ENCODE measurements at places on chromosomes 4 and X. TPM values are rescaled to one million over a fixed set of nuclear protein-coding genes. Genes with fewer than 3 reads are reported as not detected.

DNA sequence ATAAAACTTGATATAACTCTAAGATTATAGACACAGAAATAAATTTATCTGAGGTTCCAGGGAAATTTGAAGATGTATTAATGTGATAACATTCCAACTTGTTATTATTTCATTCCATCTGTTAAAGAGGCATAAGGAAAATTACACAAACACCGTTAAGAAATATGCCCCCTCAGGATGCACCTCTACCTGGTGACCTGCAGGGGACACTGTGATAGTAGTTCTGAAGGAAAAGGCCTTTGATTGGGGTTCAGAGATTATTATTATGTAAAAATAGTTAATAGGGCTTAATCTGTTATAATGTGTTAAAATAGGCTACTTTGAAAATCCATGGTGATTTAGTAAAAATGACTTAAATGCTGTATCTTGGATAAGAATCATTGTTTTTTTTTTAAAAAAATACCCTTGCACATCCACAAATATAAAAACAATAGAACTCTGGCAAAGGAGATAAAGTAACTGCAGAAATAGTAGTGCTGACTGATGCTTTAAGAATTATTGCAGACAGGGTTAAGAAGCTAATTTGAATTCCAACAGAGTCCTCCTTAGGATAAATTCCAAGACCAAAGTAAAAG lies 6.1 kb upstream of the ABRAXAS1 start:
- no peak for DNase-seq
- H3K27me3 ChIP-seq = no peaks in the 10 kb centered on the region
- no peak overlapping the region for H3K4me3 ChIP-seq
- H3K4me1 ChIP-seq = no peaks in the 10 kb centered on the region
- no peak overlapping the region for H3K27ac ChIP-seq

GRCh38 chrX:45716750-45717149 lies 516.1 kb upstream of the DIPK2B start:
- no peaks in the 10 kb centered on the region for H3K36me3 ChIP-seq
- no peak overlapping the region for H3K4me3 ChIP-seq
- H3K27ac ChIP-seq = no peak overlapping the region
- H3K4me1 ChIP-seq = no peaks in the 10 kb centered on the region
- H3K27me3 ChIP-seq = no peaks in the 10 kb centered on the region

The CSTF2 gene
- 9.4 TPM for polyA plus RNA-seq

- H3K27me3 ChIP-seq = no peaks in the 10 kb centered on the region
- no peaks in the 10 kb centered on the region for H3K36me3 ChIP-seq
- H3K4me3 ChIP-seq = no peak overlapping the region
- H3K4me1 ChIP-seq = no peaks in the 10 kb centered on the region
- H3K27ac ChIP-seq = no peak overlapping the region
Observed at GRCh38 chr4:123233136-123233768, 163.3 kb upstream of the SPRY1 start.

The GCNA gene
- polyA plus RNA-seq = 0.08 TPM

- H3K4me1 ChIP-seq = no peaks in the 10 kb centered on the region
- H3K27me3 ChIP-seq = no peaks in the 10 kb centered on the region
- H3K27ac ChIP-seq = no peak overlapping the region
- no peak for DNase-seq
- no peaks in the 10 kb centered on the region for H3K36me3 ChIP-seq
Observed at GRCh38 chr4:74583757-74584156, 138.8 kb downstream of the AREG start.

DNA sequence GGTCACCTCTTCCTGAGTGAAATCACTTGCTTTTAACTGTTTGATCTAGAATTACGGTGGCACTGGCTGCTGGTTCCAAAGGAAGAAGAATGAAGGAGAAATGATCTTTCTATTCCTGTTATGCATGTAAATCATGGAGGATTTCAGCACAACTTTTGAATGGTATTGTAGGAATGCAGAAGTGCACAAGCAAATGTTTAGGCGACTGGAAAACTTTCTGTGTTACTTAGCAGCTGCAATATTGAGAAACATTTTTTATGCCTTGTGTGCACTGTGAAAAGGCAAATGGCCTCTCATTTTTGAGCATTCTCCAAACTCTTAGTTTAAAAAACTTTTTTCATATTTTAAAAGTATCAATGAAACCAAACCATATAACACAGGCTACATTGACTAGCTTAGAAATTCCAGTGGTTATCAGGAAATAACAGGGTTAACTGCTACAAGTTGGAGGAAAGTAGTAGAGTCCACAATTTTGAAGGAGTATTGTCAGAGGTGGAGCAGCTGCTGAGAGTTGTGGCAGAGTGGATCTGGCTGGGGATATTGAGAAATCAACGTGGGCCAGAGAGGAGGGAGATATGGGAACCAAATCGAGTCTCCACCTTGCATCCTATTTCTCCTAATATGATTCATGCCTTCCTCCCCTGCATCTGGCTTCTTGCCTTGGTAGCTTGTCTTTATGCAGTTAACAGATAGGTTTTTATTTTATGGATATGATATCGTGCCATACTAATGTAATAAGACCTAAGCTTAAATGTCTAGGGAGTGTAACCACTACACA lies 32.0 kb upstream of the FHL1 start:
- no peak overlapping the region for H3K4me3 ChIP-seq
- no peak for DNase-seq
- H3K4me1 ChIP-seq = no peaks in the 10 kb centered on the region
- H3K27ac ChIP-seq = no peak overlapping the region

The CT45A1 gene
- not detected for polyA plus RNA-seq

DNA sequence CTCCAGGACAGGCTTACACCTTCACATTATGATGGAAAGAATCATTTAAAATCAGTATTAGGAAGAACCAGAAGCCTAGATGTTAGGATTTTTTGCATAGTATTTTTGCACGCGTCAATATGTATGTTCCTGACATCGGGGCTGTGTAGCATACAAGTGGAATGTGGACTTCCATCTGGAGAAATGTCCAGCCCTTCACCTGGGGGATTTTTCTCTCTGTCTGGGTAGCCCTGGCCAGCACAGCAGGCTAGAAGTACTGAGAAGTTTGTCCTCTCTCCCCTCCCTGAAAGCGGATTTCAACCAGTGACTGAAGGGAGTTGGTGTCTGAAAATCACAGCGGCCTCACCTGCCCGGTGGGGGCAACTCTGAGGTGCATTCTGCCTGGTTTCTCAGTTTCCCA lies 10.4 kb upstream of the KLHL8 start:
- H3K4me1 ChIP-seq = no peaks in the 10 kb centered on the region
- no peak overlapping the region for H3K4me3 ChIP-seq
- DNase-seq = no peak
- no peak overlapping the region for H3K27ac ChIP-seq
- no peaks in the 10 kb centered on the region for H3K36me3 ChIP-seq
- no peaks in the 10 kb centered on the region for H3K27me3 ChIP-seq
